ENCODE measurements at places on chromosomes 1 and 21.

DNA sequence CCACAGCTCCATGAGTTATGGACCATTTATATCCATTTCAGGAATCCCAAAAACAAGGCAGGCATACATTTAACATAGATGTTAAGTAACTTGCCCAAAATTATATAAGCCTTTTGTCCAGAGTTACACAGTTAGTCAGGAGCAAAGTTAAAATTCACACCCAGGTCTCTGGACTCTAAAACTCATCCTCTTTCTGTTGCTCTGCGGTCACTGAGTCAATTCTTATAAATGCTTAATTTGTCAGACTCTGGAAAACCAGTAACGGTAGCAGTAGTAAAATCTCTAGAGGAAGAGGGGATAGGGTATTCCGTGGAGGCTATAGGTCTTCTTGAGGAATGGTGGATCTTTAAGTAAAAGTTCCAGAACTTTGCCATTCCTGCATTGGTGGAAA lies 223.6 kb upstream of the JUN start:
- DNase-seq = no peak

GRCh38 chr1:224098007-224098406 lies 15.9 kb upstream of the FBXO28 start:
- no peak for DNase-seq

DNA sequence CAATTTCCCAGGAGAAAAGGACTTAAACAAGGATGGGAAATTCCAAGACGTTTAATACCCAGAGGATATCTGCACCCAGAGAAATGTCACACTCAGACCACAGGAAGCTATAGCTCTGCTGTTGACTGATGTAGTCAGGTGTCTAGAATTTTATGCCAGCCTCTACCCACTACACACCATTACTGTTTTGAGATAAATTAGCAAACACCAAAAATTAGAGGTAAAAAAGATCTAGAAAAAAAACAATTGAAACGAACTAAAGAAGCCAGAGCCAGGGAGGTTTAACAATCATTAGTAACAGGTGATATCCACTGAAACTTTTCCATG lies 519.9 kb downstream of the SMYD3 start:
- DNase-seq = no peak

- no peak for DNase-seq
Measured at GRCh38 chr21:42748620-42749176, 95.3 kb downstream of the PDE9A start.
